GM04503 (cell line): ENCODE measurements at places on chromosomes 12 and 14.

DNA sequence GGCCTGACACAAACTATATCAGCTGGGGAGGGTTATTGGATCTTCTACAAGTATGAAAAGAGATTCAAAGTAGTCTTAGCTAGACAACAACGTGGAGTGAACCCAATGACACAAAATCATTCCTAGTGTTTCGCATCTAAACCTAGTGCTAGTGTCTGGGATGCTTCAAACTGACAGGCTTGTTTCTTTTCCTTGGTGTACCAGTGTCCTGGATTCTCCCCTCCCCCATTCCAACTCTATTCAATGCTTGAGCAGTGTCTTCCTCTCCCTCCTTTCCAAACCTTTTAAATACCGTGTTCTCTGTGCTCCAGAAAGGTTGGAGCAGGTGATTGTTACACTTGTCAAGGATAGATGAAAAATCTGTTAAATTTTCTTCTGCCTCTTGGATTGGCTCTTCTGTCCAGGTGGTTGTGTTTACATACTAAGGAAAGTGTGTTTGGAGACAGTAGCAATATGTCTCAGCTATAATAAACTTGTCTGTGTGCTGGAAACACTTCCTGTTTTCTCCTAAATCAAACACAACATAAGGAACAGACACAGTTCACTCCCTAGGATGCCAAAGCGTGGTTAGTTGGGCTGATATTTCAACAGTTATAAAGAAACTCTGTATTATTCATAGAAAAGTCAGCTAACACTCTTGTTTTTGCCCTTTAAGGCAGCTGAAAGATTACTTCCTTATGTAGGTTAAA lies 14.4 kb upstream of the GUCY2C start:
- no peak for DNase-seq

GRCh38 chr12:64065881-64066451 lies 156.1 kb downstream of the KICS2 start:
- no peak for DNase-seq

- no peak for DNase-seq
Measured at GRCh38 chr12:28517101-28517500, 326.8 kb downstream of the CCDC91 start.

GRCh38 chr12:31225656-31226535 lies 100.1 kb downstream of the SINHCAF start:
- no peak for DNase-seq

DNA sequence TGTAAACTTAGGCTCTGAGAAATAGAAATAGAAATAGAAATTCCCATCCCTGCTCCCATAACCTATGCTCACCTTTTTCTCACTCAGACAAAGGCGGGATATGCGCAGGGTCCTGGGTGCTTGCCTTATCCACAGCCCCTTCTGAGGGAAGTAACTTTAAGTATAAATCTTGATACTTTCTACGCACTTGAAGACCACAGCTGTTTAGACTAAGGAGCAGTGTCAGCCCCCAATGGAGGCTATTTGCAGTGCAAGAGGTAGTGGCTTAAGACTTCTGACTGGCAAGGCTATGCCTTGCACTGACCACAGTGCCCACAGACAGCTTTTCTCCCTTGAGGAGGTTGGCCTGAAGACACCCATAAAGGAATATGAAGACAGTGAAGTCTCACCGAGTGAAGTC lies 35.2 kb downstream of the ASCL1 start:
- DNase-seq, result no peak

DNA sequence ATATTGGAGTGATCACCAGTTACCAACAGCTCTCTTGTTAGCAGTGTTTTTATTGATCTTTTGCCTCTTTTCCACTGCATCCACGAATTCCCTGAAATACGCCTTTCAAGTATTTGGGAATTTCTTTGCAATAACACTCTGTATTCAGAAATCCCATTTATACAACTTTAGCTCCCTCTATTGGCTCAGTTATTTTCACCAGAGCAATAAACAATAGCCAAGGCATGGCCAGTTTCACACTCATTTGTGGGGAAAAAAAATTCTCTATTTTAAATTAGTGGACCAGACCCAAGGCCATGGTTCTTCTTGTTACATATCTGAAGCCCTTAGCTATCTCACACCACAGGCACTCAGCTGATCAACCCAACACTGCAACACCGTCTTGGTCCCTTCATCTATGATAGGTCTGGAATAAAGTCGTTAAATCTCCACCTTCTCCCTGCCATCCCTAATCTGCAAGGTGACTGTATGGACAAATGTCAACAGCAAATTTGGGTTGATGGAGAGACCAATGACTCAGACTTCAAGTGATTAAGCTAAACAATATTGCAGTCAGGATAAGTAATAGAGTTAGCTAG lies 92.4 kb upstream of the TMEM260 start:
- DNase-seq, result no peak

DNA sequence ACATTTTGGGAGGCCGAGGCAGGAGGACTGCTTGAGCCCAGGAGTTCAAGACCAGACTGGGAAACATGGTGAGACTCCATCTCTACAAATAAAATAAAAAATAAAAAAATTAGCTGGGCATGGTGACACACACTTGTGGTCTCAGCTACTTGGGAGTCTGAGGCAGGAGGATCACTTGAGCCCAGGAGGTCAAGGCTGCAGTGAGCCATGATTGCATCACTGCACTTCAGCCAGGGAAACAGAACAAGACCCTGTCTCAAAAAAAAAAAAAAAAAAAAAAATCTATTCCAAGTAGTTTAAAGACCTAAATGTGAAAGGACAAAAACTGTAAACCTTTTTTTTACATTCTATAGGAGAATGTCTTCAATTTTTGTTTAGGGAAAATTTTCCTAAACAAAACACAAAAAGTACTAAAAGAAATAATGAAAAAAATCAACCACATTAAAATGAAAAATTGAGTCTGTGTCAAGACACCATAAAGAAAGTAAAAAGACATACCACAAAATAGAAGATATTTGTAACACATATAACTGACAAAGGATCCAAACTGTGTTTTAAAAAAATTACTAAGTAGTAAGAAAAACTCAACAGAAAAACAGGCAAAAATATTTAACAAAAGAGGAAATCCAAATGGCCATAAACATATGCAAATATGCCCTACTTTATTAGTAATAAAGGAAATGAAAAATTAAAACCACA lies 17.0 kb downstream of the TMEM116 start:
- DNase-seq, result no peak

GRCh38 chr14:101761881-101762529 lies 496 bp downstream of the PPP2R5C start:
- DNase-seq, result no peak

DNA sequence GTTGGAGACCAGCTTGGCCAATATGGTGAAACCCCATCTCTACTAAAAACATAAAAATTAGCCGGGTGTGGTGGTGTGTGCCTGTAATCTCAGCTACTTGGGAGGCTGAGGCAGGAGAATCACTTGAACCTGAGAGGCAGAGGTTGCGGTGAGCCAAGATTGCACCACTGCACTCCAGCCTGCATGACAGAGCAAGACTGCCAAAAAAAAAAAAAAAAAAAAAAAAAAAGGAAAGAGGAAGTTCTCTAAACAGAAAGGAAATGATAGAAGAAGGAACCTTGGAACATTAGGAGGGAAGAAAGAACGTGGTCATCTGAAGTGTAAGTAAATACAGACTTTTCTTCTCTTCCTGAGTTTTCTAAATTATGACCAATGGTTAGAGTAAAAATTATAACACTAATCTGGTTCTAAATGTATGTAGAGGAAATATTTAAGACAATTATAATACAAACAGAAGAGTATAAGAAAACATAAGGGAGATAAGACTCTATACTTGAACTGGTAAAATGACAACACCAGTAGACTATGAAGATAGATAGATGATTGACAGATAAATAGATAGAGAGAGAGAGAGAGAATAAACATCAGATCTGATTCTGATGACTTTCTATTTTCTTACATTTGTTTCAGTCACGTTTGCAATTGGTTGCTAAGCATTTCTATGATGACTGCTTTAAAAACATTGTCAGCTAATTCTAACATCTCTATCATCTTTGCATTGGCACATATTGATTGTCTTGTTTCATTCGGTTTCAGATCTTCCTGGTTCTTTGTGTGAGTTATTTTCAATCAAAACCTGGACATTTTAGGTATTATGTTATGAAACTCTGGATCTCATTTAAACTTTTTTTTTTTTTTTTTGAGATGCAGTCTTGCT lies 12.9 kb upstream of the CORO1C start:
- no peak for DNase-seq

- DNase-seq, result no peak
Measured at GRCh38 chr14:50186107-50186506, 45.3 kb downstream of the SOS2 start.

DNA sequence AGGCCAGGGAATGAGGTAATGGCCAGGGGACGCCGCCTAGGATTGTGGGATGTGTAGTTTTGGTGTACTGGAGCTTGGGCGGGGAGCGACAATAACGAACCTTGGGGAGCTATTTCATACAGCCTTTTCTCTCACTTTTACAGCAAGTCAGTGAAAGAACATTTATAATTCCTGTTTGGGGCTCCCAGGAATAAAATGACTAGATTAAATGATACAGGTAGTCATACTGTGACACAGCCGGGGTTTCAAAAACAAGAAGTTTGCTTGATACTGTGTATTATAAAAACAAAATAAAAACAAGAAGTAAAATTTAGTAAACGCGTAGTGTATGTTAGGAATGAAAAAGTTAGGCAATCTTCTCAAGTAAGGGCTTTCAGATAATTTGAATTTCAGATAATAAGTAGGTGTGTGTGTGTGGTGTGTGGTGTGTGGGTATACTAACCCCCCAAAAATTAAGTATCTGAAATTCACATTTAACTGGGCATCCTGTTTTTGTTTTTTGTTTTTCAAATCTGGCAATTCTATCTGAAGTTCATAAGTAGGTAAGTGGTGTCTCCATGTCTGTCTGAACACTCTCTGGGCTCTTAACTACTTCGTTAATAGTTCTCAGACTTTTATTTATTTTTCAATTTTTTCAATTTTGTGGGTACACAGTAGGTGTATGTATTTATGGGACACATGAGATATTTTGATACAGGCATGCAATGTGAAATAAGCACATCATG lies 458 bp upstream of the DCTN2 start:
- no peak for DNase-seq

DNA sequence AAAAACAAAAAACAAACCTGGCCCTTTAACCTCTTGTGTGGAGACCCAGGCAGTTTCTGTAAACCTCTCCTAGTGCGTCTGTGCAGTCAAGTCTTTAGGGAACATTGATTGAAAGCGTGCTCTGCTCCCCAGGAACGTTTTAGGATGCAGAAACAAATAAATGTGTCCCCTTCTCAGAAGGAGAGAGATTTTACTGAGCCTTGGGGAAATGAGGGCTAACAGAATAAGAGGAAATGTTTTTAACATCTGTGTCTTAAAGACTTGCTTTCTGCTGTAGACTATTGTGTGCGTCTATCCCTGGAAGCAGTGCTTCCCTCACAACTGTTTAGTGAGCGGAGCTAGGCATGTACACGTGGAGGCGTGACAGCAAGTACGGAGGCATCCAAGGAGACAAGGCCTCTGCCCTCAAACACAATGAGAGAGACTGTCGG lies 54.3 kb downstream of the TECPR2 start:
- DNase-seq, result no peak

DNA sequence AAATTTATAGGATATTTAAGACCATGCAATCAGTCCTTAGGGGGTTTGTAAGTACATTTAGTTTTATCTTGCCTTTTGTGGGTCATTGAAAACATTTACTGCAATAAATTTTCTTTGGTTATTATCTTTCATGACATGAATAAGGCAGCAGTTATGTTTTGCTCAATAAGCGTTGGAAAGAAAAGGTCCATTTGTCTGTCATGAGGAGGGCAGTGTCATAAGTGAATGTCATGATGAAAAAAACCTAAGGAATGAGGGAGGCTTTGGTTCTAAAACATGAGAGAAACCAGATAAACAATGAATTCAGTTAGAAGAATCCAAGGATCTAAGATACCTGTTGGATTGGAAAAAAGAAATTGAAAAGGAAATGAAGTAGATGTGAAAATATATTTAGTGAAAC lies 209.4 kb downstream of the NAV3 start:
- no peak for DNase-seq

DNA sequence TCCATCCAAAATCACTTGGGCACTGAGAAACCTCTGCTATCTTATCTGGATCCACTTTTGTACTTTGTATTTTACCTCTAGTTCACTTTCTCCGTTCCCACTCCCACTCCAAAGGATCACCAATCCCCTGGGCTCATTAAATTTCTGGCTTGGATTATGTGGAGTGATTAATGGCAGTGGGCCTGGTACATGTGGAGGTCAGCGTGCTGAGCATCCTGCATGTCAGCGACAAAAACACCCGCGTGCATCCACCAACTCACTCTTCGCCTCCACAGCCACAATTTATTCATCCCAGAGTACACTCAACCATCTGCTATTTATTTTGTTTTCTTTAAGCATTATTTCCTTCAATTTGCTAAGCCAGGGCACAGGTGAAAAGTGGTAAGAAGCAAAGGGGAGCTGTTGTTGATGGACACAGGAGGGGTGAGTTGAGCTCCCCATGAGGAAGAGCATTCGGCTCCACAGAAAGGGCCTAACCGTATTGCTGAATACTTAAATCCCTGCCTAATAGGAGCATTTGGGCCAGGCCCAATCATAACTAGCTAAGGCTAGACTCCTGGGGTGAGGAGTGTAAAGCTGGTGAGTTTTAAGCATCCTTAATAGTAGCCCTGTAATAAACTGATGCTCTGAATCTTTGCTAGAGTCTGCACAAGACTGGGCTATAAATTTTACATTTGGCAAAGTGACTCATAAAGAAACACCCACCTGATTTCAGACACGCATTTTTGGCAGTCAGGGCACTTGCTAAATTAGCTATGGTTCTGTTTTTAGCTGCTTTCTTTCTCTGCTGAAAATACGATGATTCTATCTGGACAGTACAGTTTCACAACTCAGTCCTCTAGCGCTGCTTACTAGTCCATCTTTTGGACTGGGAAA lies 137.8 kb downstream of the SLC25A21 start:
- peak; percentile 28 for DNase-seq

DNA sequence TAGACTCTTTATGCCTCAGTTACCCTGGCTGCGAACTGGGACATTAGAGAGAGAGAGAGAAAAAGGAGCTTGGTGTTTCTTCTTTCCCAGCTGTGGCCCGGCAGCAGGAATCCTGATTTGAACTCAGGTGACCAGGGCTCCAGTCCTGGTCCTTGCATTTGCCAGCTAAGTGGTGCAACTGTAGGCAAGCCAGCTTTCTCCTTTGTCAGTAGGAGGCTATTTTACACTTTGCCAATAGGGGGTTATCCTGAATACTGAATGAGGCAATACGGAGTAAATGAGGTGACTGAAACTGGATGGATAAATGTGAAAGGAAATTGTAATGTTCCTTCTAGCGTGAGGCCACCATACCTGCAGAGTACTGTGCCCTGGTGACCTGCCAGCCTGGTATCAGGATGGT lies 27.8 kb downstream of the KCNA5 start:
- DNase-seq, result no peak
